ENCODE measurements at places on chromosomes 5 and 9. TPM values are rescaled to one million over a fixed set of nuclear protein-coding genes. Genes with fewer than 3 reads are reported as not detected.

The CAVIN4 gene
- total RNA-seq, result 0.29 TPM

The FAM81B gene
- total RNA-seq, result not detected

The PLGRKT gene
- 22.4 TPM for total RNA-seq

The FAM153A gene
- total RNA-seq, result not detected

The GAS1 gene
- total RNA-seq, result 0.10 TPM

The MPDZ gene
- total RNA-seq, result 11.0 TPM

The YIPF5 gene
- total RNA-seq, result 87.0 TPM

The RAD23B gene
- total RNA-seq, result 109 TPM

The ADRA1B gene
- total RNA-seq, result 20.4 TPM

The ANKDD1B gene
- not detected for total RNA-seq

The IRX1 gene
- not detected for total RNA-seq

The SLC27A6 gene
- not detected for total RNA-seq

The ZFP37 gene
- 2.5 TPM for total RNA-seq

The IGIP gene
- total RNA-seq, result 0.97 TPM

The RNF130 gene
- 42.7 TPM for total RNA-seq

The GABRA6 gene
- total RNA-seq, result not detected

The PTGDS gene
- total RNA-seq, result 0.67 TPM

Measured in A549 treated with Hydrocortisone at 1 μM for 4 hours (cell line).